ENCODE measurements at places on chromosomes 4 and X.

- peak; percentile 12 for DNase-seq
Measured at GRCh38 chrX:47595716-47596251, 13.5 kb downstream of the TIMP1 start.

DNA sequence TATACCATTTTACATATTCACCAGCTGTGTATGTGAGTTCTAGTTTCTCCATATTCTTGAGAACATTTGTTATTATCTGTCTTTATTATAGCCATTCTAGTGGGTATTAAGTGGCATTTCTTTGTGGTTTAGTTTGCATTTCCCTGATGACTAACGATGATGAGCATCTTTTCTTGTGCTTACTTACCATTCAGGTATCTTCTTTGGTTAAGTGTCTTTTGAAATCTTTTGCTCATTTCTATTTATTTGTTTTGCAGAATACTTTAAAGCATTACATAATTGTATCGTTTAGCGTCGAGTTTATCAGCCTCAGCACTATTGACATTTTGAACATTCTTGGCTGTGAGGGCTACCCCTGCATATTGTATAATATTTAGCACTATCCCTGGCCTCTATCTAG lies 85.4 kb downstream of the FRMPD4 start:
- DNase-seq, result no peak

DNA sequence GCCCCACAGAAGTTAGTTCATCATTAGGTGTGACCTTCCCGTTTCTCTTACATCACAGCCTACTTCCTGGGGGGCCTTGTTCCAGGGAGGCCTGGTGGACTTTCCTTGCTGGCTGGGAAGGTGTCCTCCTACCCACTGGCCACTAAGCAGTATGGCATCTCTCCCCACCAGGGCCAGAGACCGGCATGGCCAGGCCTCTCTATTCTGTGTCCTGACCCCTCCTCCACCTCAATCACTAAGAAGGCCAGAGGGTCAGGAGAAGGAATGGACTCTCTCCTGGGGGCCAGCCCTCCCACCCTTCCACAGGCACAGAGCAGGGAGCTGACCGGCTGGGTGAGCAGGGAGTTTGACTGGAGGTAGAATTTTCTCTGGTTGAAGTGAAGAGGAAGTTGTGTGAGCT lies 81.9 kb downstream of the PJA1 start:
- DNase-seq, result no peak

DNA sequence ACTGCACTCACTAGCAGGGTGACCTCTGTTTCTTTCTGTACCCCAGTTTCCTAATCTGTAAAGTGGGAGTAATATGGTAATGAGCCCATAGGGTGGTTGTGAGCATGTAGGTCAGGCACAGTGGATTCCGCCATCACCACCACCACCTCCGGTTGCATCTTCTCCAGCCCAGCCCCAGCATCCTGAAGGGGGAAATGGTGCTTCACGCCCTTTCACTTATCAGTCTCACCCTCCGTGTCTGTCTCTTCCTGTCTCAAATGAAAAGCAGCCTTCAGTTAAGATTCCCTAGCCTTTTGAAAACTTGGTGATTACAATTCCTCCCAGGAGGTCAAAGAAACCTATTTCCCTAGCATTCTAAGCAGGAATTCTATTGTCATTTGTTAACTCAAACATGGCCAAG lies 16.9 kb upstream of the XPNPEP2 start:
- no peak for DNase-seq

- no peak for DNase-seq
Measured at GRCh38 chrX:137747244-137748043, 181.5 kb downstream of the ZIC3 start.

DNA sequence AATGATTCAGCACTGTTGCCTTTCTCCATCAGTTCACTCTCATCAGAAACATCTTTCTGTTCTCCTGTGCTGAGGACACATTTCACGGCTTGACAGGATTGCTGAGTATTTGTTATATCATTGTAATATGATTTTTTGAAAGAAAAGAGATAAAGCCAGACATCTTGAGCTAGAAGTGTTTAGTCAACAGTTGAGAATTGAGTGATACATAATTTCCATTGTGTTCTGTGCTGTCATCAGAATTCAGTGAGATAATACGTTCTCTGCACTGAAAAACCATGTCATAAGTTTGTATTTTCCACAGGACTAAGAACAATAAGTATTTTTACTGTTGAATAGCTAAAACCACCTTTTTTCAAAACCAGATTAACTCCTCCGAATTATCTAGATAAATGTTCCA lies 50.2 kb upstream of the GPRIN3 start:
- no peak for DNase-seq

DNA sequence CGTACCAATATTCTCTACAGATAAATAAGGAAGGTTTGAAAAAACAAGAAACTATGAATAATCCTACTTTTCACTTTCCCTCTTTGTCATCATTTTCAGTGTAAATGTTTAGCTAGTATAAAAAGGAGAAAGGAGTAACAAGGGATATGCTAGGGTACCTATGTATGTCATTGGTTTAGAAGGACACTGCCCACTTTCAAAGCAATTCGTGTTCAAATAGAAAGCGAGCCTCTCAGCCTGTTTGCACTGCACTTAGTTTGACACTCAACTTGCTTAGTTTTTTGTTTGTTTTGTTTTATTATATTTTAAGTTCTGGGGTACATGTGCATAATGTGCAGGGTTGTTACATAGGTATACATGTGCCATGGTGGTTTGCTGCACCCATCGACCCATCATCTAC lies 21.6 kb upstream of the RXFP1 start:
- DNase-seq, result no peak

GRCh38 chr4:42488114-42488513 lies 90.8 kb downstream of the SHISA3 start:
- peak; percentile 5 for DNase-seq

- DNase-seq, result peak; percentile 28
Measured at GRCh38 chr4:146245246-146245645, 30.9 kb downstream of the REELD1 start.

- DNase-seq, result no peak
Measured at GRCh38 chr4:175470131-175470530, 341.9 kb downstream of the GPM6A start.

GRCh38 chr4:137032222-137032621 lies 500.1 kb downstream of the PCDH18 start:
- DNase-seq, result no peak

GRCh38 chr4:166277401-166277800 lies 404.4 kb downstream of the TLL1 start:
- DNase-seq, result no peak

GRCh38 chr4:139841464-139842195 lies 176.0 kb downstream of the MGST2 start:
- DNase-seq, result peak; percentile 94

- peak; percentile 56 for DNase-seq
Measured at GRCh38 chrX:11209798-11210414, 83.3 kb upstream of the AMELX start.

Data from OCI-M1 (cell line).